ENCODE measurements at places on chromosomes 1 and 21. TPM values are rescaled to one million over a fixed set of nuclear protein-coding genes. Genes with fewer than 3 reads are reported as not detected.

Gene OR2T29
- not detected for polyA plus RNA-seq

Gene ZNF593OS
- 1.2 TPM for polyA plus RNA-seq

Gene TNFRSF4
- 2.0 TPM for polyA plus RNA-seq

Gene SLC1A7
- 0.86 TPM for polyA plus RNA-seq

Gene CXADR
- 39.4 TPM for polyA plus RNA-seq

Gene PRAMEF15
- not detected for polyA plus RNA-seq

Gene UHMK1
- polyA plus RNA-seq: 22.9 TPM

Gene MTARC1
- 17.5 TPM for polyA plus RNA-seq

Gene NFASC
- polyA plus RNA-seq: 5.7 TPM

Gene USH2A
- 0.26 TPM for polyA plus RNA-seq

Gene HOOK1
- polyA plus RNA-seq: 72.5 TPM

Gene RNU1-1
- not detected for polyA plus RNA-seq

Gene TFF2
- polyA plus RNA-seq: 0.26 TPM

Gene PEX19
- 85.3 TPM for polyA plus RNA-seq

Gene PRRX1
- 0.87 TPM for polyA plus RNA-seq

Gene CDCP2
- polyA plus RNA-seq: not detected

Gene AMY2A
- polyA plus RNA-seq: 0.47 TPM

Gene SAMSN1
- 3.6 TPM for polyA plus RNA-seq

Gene LCA5L
- 3.8 TPM for polyA plus RNA-seq

Gene IPP
- polyA plus RNA-seq: 27.4 TPM

Gene FAM43B
- polyA plus RNA-seq: 1.3 TPM

Gene GOLT1A
- polyA plus RNA-seq: 4.6 TPM

Gene RGS18
- 2.8 TPM for polyA plus RNA-seq

Gene OLIG2
- not detected for polyA plus RNA-seq

Gene HES3
- polyA plus RNA-seq: not detected

Gene SPRR1B
- not detected for polyA plus RNA-seq

Gene EEIG2
- polyA plus RNA-seq: 31.1 TPM

Gene MAP1LC3C
- 3.4 TPM for polyA plus RNA-seq

Gene KCND3
- 1.9 TPM for polyA plus RNA-seq

Gene PODN
- 2.1 TPM for polyA plus RNA-seq

Gene NR1I3
- 2.6 TPM for polyA plus RNA-seq

Gene RUNX3
- polyA plus RNA-seq: 0.41 TPM

Gene TDRD10
- polyA plus RNA-seq: 1.3 TPM

Gene ADGRL2
- 216 TPM for polyA plus RNA-seq

Gene BEND5
- 23.8 TPM for polyA plus RNA-seq

Gene KIF21B
- 2.4 TPM for polyA plus RNA-seq

Gene CELF3
- polyA plus RNA-seq: 0.43 TPM

Gene PLD5
- polyA plus RNA-seq: 1.4 TPM

Gene RSPH1
- 11.8 TPM for polyA plus RNA-seq

Gene CDA
- 5.4 TPM for polyA plus RNA-seq

Gene HTR1D
- polyA plus RNA-seq: 0.56 TPM

Gene SH3D21
- 20.1 TPM for polyA plus RNA-seq
